ENCODE measurements at places on chromosomes 13 and 19.
A peak's percentile ranks its signal among the peaks of the same experiment; 100 is the strongest.

- no peak for DNase-seq
Measured at GRCh38 chr13:40388617-40389016, 277.8 kb downstream of the FOXO1 start.

DNA sequence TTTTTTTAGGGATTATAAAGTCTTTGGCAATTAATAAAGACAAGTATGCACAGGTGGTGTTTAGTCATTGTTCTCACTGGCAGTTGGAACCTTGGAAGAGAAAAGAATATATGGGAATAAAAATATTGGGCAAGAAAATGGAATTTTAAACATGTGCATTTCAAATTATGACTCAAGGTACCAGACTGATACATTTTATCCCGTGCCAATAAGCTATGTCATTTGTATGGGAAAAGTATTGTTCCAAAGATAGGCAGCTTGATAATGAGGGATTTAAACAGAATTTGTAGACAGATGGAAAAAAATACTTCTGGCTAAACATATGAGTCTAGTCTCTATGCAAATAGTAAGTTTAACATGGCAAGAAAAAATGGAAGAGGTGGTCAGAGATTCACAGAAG, 169.5 kb upstream of the UFM1 start:
- no peak for DNase-seq

- no peak for DNase-seq
Measured at GRCh38 chr19:33419788-33420130, 46.2 kb downstream of the CEBPG start.

- peak; percentile 41 for DNase-seq
Measured at GRCh38 chr13:99656092-99656745, 154.9 kb downstream of the TM9SF2 start.

GRCh38 chr19:17951990-17952976, 14.6 kb upstream of the KCNN1 start:
- no peak for DNase-seq

- no peak for DNase-seq
Measured at GRCh38 chr13:89852570-89852969, 1494.9 kb upstream of the MIR17HG start.

- DNase-seq: no peak
Measured at GRCh38 chr19:51637362-51637978, 7.3 kb upstream of the SIGLEC5 start.

All from HuH-7.5 (cell line).